ENCODE measurements at places on chromosomes 13 and 19.

DNA sequence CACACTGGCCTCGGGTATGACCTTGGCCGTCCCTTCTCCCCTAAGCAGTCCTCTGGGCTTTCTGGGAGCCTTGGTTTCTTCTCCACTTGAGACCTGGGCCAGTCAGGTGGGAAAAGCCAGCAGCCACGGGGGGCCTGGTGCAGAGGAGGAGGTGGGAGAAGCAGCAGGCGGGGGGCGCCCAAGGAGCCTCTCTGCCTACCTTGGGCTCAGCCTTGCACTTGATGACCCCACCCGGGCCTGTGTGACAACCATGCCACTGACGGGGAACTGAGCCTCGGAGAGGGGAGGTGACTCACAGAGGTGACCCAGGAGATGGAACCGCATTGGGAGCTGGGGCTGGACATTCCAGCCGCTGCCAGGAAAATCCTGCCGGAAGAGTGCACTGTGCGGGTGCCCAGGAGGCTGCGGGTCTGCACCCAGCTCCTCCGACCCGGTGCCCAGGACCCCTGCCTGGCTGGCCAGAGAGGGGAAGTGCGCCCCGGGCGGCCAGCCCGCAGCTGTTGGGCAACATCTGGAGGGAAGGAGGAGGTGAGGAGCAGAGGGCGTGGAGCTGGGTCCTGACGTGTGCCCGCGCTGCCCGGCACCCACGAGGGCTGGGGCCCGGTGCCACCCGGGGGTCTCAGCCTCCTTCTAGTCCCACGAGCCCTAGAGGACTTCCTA is 23.4 kb upstream of the SLC7A10 start:
- DNase-seq = no peak

DNA sequence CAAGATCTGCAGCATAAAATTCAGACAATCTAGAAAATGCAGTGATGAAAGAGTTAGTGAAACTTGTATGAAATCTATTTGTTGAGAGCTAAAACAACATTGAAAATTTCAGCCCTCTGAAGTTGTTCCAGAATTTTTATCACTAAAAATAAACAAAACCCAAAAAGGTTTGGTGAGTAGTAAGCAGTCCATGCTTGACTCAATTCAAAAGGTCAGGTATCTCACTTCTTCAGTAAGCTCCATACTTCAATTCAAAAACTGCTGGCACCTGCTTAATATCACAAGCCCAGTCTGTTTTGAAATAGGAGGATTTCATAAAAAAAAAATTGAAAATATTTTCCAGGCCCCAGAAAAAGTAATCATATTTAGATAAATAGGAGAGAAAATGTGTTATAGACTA is 894.4 kb downstream of the SLITRK5 start:
- no peak for DNase-seq

DNA sequence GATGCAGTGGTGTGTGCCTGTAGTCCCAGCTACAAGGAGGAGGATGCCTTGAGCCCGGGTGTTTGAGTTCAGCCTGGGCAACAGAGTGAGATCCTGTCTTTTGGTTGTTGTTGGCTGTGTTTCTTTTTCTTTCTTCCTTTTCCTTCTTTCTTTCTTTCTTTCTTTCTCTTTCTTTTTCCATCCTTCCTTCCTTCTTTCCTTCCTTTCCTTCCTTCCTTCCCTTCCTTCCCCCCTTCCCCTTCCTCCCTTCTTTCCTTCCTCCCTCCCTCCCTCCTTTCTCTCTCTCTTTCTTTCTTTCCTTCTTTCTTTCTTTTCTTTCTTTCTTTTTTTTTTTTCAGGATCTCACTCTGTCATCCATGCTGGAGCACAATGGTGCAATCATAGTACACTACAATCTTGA is 46.5 kb upstream of the SIN3B start:
- DNase-seq = no peak

DNA sequence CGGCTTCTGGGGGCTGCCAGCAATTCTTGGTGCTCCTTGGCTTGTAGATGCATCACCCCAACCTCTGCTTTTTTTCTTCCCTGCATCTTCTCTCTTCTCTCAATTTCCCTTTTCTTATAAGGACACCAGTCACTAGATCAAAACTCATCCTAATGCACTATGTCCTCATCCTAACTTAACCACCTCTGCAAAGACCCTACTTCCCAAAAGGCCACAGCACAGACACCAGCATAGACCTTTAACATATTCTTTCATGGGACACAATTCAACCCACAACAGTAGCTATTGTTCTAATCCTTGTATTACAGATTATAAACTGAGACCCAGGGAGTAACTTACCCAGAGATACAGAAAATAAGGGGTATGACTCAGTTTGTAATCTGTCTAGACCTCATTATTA is 47.0 kb downstream of the RUBCNL start:
- DNase-seq = no peak

- no peak for DNase-seq
Observed at GRCh38 chr13:51305271-51305967, 34.1 kb upstream of the SERPINE3 start.

GRCh38 chr13:113184568-113185440 is 23.7 kb downstream of the PCID2 start:
- DNase-seq = no peak

GRCh38 chr13:113750554-113751399 is 8.2 kb upstream of the TMEM255B start:
- no peak for DNase-seq

DNA sequence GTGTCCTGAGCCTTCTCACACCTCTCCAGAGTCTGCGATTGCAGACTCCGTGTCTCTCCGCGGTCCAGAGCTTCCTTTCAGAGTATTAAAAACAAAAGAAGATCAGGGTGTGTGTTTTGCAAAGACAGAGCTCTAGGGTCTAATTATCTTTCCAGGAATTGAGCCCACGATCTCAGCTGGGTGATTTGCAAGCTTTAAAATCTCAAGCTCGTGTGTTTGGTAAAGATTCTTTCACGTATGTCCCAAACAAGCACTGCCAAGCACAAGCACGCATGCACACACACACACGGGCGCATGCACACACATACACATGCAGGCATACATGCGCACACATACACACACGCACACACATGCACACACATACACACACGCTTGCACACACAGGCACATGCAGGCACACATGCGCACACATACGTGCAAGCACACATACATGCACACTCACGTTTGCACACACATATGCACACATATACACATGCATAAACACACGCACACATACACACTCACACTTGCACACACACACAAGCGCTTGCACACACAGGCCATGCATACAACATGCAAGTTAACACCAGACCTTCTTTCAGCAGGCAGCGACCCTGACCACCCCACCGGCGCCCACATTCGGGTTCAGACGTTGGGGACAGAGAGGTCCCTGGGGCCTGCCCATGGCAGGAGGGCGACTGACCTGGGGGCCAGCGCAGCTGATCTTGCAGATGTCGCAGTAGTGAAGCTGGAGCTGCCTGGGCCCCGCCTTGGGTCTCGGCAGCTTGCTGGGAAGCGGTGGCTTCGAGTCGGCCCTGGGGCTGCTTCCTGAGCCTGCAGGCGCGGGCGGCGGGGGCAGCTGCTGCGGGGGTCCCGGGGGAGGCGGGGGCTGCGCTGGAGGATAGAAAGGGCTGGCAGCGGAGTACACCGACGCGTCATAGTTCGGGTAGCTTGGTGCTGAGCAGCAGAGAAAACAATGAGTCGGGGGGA is 37.9 kb downstream of the ZFR2 start:
- no peak for DNase-seq

GRCh38 chr13:109971006-109971405 is 184.6 kb upstream of the IRS2 start:
- DNase-seq = no peak

DNA sequence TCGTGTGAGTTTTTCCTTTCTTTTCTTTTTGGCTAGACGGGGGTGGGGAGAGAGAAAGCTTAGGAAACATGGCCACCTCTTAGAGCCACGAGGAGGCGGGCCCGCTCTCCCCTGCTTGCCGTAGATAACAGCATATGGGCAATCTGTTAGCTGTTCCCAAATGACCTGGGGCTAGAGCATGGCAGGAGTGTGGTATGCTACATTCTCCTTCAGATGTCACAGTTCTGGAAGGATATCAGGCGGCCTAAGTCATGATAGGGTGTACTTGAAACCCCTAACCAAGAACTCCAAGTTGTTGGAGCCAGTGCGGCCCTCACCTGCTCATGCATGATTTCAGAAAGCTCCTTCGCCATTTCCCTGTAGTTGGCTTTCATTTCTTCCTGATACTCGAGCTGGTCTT is 44.3 kb upstream of the SLC15A1 start:
- no peak for DNase-seq

- no peak for DNase-seq
Observed at GRCh38 chr13:47503475-47503874, 497.6 kb downstream of the SUCLA2 start.

- DNase-seq = no peak
Observed at GRCh38 chr13:113456116-113456702, 2.9 kb upstream of the ADPRHL1 start.

DNA sequence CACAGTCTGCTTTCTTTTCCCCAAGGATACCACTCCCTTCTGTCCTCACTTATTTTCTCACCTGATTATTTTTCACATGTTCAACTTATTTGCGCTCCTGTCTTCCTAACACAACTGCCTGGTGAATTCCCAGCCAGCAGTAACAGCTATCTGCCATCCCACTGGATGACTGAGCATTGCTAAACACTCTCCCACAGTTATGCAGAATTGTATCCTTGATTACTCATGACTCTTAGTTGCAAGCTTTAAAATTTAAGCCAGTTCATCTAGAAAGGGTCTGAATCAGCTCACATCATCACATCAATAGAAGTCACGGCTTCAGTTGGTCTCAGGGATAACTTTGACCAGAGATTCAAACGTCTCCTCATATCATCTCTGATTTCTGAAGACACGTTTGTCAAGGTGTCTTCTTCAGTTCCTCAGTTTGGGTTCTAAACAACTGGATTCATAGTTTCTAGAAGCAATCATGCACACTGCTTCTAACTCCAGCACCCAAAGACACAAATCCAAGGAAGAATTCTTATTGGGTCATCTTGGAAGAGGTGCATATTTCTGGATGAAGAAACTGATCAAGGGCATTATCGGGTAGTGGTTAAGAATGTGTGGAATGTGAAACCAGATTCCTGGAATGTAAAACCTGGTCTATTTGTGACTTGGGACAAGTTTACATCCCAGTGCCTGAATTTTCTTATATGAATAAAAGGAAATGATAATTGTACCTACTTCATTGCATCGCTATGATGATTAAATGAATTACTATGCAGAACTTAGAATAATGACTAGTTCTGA is 13.9 kb upstream of the DACH1 start:
- DNase-seq = no peak

GRCh38 chr13:104522235-104523072 is 1456.2 kb upstream of the SLC10A2 start:
- DNase-seq = no peak

GRCh38 chr13:39967199-39967959 is 311.9 kb downstream of the COG6 start:
- no peak for DNase-seq

DNA sequence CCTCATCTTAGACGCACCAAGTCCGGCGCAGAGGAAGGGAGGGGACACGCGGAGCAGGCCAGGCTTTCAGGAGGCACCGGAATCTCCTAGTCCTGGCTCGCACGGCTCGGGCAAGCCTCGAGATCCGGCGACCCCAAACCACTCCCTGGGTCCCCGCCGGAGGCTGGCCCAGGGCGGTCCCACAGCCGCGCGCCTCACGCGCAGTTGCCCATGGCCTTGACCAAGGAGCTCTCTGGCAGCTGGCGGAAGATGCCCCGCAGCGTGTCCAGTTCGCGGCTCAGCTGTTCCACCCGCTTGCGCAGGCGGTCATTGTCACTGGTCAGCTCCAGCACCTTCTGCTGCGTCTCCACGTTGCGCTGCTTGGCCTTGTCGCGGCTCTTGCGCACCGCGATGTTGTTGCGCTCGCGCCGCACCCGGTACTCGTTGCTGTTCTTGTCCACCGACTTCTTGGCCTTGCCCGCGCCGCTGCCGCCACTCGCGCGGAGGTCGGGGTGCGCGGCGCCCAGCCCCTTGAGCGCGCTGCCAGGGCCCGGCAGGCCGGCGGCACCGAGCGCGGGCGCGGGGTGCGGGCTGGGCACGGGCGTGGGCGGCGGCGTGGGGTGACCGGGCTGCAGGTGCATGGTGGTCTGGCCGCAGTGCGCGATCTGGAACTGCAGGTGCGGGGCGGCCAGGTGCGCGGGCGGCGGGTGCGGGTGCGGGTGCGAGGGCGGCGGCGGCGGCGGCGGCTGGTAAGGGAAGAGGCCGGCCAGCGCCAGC is 1.0 kb downstream of the CEBPA start:
- DNase-seq = no peak

- DNase-seq = no peak
Observed at GRCh38 chr13:23183292-23183691, 2.5 kb downstream of the SGCG start.

DNA sequence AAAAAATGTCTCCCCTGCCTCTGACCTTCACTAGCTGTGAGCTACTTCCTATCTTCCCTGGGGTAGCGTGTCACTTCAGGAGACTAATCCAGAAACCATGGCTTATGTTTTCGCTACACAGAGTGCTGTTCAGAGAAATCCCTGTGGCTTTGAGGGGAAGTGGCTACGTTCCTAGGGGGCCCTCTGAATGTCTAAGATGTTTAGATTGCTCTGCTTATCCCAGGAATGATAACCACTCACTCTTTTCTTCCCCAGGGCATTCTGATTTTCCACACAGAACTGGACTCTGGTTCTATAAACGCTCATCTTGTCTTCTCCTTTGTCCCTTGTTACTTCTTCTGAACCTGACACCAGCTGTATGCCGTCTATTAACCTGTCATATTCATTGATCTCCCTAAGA is 572.5 kb downstream of the OLFM4 start:
- DNase-seq = no peak

DNA sequence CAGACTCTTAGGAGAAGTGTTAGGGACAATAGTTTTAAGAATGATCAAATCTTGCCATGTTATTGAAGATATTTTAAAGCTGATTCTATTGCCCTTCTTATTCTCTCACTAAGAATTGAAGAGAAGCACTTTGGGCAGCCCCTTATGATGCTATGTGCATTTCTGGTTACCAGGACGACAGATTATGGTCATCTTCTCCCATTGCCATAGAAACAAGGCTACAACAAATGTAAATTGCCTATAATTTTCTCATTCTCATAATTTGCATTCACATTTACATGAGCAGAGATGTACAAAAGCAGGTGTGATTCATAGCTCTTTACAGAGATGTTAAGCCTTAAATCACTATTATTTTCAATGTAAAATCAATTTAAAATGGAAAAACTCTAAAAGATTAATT is 137.3 kb upstream of the PCDH9 start:
- DNase-seq = no peak
